ENCODE measurements at places on chromosomes 7 and 10.

DNA sequence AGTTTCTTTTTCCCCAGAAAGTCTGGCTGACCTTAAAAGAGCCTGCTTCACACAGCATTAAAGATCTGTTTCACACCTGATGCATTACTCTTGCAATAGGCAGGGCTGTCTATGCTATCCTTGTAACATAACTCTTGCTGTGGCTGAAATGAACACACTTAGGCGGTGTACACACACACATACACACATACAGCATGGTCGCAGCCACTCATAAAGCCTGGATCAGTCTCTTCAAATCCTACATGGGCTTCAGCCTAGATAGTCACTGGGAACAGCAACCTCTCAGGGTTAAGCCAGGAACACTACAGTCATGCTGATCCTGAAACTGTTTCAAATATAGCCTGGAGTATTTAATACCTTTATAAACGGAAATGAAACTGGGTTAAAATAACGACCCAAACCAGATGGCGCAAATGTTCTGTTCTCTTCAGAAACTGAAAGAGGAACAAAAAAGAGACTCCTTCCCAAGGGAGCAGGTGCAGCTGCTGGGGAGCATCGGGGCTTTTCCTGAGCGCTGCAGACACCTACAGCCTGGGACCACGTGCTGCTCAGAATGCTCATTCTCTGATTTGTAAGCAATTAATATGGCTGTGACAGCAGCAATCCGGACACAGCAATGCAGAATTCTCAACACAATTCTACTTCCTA is 61.0 kb upstream of the SFMBT2 start:
- no peak for DNase-seq

- no peak for DNase-seq
Measured at GRCh38 chr10:133258066-133258817, 18.4 kb downstream of the ADAM8 start.

DNA sequence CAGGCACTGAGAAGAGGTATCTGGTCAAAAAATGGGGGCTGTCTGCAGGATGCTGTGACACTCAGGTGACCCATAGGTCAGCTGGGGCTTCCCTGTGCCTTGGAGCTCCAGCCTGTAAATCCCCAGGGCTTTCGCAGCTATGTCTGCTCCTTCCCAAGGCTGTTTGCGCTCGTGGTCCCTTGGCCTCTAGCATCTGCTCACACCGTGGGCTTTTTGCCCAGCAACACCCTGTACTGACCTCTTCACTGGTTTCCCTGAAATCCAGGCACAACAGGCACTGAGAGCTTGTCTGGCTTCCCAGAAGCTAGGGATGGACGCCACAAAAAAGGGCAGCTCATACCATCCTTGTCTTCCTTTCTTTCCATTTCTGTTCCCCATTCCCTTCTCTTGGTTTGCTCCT is 280.3 kb upstream of the HABP2 start:
- DNase-seq, result no peak

- peak; percentile 47 for DNase-seq
Measured at GRCh38 chr7:116512520-116513188, 12.2 kb upstream of the CAV1 start.

DNA sequence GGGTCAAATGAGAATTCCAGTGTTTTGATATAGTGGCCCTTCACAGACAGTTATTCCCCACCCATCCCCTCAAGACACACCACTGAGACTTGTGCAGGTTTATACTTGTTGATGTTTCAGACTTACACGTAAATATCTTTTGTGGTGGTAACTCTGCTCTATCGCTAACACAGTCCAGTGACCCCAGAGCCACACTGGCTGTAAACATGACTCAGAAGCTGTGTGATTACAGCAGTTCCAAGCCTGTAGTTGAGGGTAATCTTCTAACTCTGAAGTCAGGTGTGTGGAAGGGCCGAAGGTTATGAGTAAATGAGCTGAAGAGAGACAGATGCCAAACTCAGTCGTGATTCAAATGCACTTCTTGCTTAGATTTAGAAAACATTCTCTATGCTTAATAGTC is 19.4 kb downstream of the NOBOX start:
- no peak for DNase-seq

DNA sequence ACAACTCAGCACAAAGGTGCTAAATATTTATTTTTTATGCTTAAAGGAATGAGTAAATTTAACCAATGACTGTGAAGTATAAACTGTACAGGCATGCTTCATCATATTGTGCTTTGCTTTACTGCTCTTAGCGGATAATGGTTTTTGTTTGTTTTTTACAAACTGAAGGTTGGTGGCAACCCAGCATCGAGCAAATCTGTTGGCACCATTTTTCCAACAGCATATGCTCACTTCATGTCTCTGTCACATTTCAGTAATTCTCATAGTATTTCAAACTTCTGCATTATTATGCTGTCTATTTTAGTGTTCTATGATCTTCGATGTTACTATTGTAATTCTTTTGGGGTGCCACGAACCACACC is 22.8 kb downstream of the BRAF start:
- no peak for DNase-seq
